Left hindlimb (tissue), 1 donor: ENCODE measurements at places on chromosomes 3 and 15.
A peak's percentile ranks its signal among the peaks of the same experiment; 100 is the strongest.

DNA sequence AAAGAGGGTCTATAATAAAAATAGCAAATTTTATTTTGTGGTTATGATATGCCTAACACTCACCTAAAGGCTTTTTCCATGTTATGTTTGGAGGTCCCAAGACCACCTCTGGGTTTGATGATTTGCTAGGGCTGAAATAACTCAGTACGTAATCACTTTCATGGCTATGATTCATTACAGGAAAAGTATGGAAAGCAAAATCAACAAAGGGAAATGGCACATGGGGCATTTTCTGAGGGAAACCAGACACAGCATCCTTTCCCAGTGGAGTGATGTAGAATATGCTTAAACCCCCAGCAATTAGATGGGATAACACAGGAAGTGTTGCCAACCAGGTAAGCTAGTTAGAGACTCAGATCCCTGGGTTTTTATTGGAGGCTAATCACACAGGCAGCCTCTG, 701.6 kb upstream of the CBLB start:
- DNase-seq, result no peak

DNA sequence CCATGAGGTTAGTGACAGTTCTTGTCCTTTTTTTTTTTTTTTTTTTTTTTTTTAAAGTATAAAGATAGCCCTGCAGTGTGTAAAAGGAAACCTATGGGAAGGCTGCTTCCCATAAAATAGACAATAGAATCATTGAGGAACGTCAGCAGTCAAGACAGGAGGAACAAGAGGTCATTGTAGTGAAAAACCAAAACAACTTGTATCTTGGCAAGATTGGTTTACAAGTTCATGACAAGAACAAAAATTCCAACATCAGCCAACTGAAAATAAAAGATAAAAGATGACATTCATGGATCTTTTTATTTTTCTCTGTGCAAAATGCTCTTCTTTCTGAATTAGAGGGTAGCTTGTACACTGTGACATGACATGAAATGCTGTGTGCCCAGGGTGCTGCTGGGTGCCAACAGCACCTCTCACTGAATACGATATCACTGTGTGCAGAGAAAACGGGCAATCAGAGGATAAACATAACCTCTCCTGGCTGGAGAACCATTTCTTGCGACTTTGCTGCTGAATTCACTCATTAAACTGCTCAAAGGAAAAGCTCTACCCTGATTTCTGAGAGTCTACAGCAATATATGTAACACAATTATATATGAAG, 30.1 kb upstream of the IP6K2 start:
- DNase-seq, result no peak

- DNase-seq, result peak; percentile 32
Measured at GRCh38 chr3:127702151-127702578, 29.4 kb downstream of the ABTB1 start.

GRCh38 chr3:61564395-61565059, 3.2 kb downstream of the PTPRG start:
- peak; percentile 88 for DNase-seq

DNA sequence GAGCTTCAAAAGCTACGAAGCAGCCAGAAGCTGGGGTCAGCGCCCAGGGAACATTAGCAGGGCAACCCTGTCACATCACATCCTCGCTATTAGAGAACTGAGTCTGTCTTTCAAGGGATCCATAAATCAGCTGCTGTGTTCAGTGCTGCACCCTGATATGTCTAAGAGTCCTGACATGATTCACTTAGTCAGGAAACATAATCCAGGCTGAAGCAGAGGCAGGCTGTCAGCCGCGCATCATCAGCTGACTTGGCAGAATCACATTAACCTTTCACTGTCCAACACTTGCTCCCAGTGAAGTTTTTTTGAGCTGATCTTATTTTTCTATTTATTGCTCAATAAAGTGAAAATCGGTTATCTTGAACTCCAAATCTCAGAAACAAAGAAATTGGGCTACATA, 23.5 kb downstream of the MYH15 start:
- DNase-seq, result no peak

- no peak for DNase-seq
Measured at GRCh38 chr15:40623361-40623760, 29.3 kb downstream of the KNL1 start.

DNA sequence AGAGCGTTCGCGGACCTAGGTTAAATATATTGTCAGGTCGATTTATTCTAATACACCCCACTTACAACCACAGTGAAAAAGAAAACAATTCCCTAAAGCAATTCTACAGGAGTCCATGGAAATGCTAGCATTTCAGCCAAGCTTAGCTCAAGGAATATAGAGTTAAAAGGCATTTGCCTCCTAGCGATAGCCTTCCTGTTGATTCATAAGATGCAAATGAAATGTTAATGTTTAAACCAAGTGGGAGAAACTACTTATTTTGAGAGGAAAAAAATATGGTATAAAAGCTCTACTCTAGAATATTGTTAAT, 1.7 kb upstream of the ALCAM start:
- DNase-seq, result no peak

DNA sequence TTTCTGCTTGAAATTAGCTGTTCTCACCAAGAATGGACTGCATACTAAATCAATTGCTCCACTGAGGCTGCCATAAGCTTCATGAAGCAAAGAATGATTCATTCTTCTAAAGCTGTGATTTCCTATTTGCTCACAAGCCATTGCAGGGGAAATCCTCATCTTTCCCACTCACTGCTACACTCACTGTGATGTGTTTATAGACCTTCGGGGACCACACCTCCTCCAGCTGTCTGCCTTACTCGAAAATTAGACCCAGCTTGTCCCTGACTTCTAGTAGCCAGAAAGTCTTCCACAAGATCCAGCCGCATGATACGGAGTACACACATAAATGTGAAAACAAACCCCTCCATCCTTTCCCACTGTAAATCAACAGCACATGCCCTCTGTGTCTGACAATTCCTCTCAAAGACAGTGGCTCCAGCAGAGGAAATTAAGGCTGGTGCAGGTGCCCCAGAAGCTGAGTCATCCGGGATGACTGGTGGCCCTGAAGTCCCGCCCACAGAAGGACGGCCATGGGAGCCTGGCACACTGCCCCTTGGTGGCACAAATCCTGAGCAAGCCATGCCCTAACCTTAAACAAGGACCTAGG, 172.0 kb downstream of the STT3B start:
- DNase-seq, result peak; percentile 52

DNA sequence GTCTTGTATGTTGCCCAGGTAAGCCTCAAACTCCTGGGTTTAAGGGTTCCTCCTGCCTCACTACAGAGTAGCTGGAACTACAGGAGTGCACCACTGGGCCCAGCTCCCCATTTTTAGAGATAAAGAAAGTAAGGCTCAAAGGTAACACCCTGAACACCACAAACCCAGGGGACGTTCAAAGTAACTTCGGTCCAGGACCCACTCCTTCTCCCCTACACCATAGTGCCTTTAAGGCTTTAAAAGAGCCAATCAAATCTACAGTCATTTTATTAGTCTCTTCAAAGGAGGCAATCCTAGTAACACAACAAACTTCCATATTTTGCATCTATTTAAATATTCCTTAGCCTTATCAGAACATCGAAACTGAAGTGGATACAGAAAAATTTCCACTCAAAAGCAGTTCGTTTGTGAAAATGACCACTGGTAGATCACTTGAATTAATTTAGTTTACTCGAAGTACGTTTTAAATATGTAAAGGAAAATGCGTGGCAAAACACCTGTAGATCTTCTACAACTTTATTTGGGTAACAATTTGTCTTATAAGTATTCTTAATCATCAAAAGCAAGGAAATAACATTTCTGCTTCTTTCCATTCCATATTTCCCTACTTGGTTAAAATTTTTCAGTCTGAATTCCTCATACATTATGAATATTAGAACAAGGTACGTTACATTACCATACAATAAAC, 1.8 kb downstream of the STAG1 start:
- no peak for DNase-seq

- no peak for DNase-seq
Measured at GRCh38 chr3:167606836-167607235, 46.9 kb downstream of the WDR49 start.

DNA sequence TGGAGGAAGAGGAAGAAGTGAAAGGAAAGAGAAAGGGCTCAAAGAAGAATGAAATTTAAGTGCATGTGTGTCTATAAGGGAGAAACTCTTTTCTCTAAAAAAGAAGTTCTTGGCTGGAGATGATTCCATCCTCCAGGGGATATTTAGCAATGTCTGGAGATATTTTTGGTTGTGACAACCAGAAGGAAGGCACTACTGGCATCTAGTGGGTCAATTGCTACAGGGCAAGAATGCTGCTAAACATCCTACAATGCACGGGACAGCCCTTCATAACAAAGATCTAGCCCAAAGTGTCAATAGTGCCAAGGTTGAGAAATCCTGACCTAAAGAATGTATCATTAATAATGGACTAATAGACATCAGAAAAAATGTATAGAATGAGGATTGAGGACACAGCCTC, 57.4 kb upstream of the ST3GAL6 start:
- no peak for DNase-seq
